Activated naive CD4-positive, alpha-beta T cell treated with anti-CD3 and anti-CD28 coated beads, Interleukin-2, amount 10 ng/mL, durations not matched to agents 7 days and 5 days (primary cell): ENCODE measurements at places on chromosomes 3 and 15.

- no peak for DNase-seq
Observed at GRCh38 chr3:64039332-64039731, 16.0 kb upstream of the PSMD6 start.

DNA sequence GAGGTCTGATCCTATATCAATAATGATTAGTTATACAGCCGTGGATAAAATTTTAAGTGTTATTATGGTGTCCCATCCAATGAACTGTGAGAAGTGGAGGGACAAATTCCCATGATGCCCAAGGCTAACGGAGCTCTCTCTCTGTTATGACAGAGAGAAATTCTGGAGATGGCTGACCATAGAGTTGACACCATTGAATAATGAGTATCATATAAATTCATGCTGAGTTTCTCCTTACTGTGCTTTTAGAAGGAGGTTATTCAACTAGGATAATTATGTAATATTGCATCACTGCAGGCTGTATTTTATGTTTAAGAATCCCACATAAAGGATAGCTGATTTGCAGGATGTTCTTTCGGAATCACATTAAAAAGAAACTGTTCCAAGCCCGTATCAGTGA is 82.9 kb downstream of the PYDC2 start:
- DNase-seq, result no peak

- no peak for DNase-seq
Observed at GRCh38 chr15:42360535-42361112, 1.3 kb downstream of the CAPN3 start.

- no peak for DNase-seq
Observed at GRCh38 chr3:160135851-160136250, 89.4 kb upstream of the C3orf80 start.

DNA sequence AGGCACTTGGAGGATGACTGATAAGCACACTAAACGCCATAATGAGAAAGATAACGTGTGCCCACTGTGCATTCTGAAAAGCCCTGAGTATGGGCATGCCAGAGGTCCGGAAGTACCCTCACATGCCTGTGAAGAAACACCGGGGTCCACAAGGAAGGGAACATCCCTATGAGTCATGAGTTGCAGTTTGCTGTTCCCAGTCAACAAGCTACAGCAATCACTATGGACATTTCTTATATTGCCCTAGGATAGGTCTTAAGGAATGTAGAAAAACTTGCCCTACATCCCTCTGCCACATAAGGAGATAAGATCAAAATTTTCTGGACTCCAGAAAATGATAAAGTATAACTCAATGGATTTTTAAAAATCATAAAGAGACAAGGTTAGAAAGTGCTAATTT is 9.9 kb downstream of the MB21D2 start:
- DNase-seq, result no peak

DNA sequence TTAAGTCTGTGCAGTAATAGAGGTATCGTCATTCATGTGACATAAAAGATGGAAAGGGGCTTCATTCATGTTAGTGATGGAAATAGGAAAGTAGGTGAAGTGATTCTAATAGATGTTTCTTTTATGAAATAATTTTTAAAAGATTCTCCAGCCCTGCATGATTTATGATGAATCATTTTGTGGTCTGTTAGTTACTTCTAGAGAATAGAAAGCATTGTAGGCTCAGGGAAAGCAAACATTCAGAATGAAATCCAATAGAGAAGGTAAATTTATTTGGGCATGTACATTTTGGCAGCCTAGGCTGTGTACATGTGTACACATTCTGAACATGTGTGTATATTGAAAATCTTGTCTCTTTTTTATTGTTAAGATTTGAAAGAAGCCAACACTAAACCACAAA is 23.1 kb downstream of the PPARG start:
- DNase-seq, result no peak

DNA sequence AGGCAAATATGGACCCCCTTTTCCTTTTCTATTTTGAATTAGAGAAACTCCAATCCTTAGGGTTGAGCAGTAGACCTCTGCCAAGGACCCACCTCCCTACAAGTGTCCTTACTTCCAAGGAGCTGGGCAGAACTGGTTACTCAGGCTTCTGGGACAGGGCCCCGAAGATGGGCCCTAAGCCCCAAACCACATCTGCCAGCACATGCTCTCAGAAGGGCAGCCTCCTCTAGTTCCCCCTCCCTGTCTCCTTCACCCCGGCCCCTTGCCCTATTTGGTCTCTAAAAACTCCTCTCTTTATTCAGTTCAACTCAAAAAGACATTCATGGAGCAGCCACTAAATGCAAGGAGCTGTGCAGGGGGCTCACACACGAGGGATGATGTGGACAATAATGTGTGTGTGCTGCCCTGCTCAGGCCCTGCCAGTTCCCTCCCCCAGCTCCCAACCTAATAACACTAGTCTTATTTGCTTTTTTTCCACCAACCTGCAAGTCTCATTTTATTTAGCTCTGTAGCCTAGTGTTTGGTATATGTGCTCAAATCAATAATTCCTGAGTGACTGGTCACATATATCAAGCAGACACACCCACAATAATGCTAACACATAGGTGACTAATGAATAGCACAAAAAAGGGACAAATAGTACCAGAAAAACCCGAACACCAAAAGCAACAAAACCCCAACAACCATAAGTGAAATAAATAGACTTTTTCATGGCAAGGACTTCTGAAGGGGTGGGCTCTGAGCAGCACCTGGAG is 12.2 kb downstream of the ZDHHC3 start:
- DNase-seq, result no peak

- DNase-seq, result no peak
Observed at GRCh38 chr3:65408531-65409175, 630.1 kb downstream of the MAGI1 start.

- DNase-seq, result no peak
Observed at GRCh38 chr15:72198356-72199204, 993 bp upstream of the GRAMD2A start.

GRCh38 chr15:75758071-75758872 is 45.6 kb upstream of the CSPG4 start:
- peak; percentile 82 for DNase-seq

DNA sequence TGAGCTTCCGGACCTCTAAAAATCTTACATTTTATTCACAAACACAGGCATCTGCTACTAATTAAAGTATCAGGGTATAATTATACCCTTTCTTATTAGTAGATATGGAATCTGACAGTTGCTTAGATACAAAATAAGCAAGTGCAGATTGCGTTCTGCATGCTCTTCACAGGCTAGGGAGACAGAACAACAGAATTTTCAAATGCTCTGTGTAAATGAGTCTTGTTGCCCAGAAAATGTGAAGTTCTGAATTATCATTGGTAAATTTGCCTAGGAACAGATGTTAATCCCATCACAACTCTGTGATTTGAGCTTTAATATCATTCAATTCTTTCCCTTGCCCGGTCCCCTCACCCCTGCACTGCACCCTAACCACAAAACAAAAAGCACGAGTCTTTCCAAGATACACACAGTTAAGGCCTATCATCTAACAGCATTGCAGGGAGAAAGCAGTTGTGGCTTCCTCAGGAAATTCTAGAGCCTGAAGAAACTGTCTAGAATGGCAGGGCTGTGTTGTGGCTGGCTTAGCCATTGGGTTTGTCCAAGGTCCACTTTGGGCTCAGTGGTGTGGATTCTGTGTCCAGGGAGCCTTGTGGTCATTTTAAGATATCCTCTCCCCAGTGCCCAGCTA is 119.8 kb downstream of the PDCD6IP start:
- no peak for DNase-seq

GRCh38 chr3:73653351-73653750 is 28.6 kb upstream of the PDZRN3 start:
- DNase-seq, result no peak

DNA sequence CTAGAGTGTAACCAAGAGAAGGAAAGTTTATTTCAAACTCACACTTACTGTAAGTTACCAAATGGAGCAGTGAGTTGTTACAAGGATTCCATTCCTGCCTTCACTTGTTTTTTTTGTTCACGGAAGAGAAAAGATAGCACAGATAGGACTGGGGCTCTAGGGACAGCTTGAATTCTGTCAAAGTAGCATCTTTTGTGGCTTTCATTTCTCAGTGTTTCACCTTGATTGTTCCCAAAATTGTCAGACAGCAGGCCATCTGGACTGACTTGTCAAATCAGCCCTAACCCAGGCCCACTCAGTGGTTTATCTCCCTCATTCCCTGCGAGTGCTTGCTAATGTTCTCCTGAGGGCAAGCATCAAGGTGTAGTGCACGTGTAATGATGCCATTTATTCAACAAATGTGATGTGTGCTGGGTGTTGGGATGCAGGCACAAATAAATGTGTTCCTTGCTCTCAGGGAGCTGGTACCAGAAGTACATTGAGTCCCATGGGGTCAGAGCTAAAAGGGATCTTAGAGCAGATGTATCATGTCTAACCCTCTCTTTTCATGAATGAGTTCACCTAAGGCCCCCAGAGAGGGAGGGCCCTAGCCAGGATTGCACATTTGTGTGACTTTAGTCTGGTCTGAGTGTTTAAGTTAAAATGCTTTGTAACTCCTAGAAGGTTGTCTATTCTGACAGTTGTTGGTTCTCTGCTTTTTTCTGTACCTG is 49.1 kb downstream of the PDHB start:
- no peak for DNase-seq

GRCh38 chr15:94287794-94288246 is 56.5 kb downstream of the MCTP2 start:
- DNase-seq, result peak; percentile 67

DNA sequence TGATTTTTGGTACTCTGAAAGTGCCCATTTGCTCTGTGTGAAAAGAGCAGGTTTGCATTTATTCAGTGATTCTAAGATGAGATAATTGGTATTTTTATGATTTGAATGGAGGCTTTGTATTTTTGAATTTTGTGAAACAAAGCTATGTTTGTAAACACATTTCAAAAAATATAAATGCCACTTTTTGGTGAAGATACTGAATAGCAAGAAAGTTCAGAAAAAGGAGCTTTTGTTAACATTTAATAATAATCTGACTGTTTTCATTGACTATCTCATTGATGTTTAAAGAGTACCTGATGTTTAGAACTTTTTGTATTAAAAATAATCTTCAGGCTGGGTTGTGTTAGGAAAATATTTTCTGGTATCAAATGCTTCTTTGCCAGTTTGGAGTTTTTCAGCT is 23.7 kb downstream of the TCF12 start:
- no peak for DNase-seq

DNA sequence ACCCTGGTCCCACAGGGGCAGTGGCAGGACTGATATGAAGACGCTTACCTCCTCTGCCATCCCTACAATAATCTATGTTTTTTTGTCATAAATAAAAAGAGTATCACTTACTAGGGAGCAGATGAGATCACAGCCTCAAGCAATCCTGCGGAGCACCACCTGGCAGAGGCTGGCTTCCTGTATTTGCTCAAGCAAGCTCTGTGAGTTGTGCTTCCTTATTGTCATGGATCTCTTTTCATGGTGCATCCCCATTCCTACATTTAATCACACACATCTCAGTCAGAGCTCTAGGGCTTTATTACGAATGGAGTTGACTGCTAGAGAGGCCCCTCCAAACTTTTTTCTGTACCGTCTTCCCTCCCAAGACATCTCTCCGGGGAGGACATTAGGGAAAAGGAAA is 186.0 kb downstream of the UBE2E2 start:
- DNase-seq, result no peak

- no peak for DNase-seq
Observed at GRCh38 chr15:74239051-74239705, 3.1 kb downstream of the CCDC33 start.

DNA sequence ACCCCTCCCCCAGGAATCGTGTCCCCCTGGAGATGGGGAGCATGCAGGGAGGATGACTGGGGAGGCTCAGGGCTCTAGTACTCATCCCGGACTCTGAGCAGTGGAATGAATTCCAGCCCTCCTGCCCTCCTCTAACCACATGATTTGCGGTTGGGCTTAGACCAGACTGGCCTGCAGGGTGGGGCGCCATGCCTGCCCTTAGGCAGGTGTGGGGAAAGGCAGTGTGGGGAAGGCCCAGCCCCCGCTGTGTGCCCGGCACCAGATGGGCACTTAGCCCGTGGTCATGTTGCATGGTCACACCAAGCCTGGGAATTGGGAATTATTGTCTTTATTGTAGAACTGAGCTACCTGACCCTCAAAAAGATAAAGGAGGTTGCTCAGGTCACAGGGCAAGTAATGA is 283.8 kb downstream of the TLE3 start:
- DNase-seq, result no peak

DNA sequence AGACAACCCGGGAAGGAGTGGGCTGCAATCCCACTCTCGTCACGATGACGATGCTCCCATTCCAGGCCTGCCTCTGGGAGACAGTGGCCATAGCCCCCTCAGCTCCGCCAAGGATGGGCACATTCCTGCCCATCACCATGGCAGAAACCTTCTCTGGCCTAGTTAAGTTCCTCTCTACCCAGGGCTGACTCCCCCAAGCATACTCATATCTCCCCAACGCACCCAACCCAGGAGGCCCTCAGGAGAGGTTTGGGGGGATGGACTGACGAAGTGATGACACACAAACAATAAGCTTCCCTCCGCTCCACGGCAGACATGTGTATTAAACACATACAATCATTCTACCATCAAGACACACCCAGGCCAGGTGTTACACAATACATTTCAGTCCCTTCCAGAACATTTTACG is 60.1 kb downstream of the VGLL4 start:
- DNase-seq, result no peak

DNA sequence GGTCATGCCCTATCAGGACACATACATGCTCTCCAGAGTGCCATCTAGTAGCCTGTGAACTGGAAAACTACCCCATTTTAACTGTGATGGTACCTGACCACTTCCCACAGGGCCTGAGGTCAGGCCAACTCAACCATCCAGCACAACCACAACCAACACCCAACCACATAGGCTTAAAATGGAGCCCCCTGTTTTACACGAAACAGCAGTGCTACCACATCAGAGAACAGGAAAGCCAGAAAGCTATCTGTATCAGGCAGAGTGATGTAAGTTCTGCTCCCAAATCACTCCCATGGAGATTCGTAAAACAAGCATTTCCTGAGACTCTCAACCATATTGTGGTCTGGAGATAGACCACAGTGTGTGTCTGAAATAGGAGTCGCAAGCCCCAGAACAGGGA is 1017.3 kb upstream of the EPHA6 start:
- no peak for DNase-seq

- DNase-seq, result no peak
Observed at GRCh38 chr3:71400986-71401451, 182.5 kb downstream of the FOXP1 start.

- DNase-seq, result no peak
Observed at GRCh38 chr15:90883976-90884718, at the start of gene FES. Gene FES, plus strand, starts transcription at chr15:90884504. Its CDS starts 542 bp downstream, at chr15:90885046.

DNA sequence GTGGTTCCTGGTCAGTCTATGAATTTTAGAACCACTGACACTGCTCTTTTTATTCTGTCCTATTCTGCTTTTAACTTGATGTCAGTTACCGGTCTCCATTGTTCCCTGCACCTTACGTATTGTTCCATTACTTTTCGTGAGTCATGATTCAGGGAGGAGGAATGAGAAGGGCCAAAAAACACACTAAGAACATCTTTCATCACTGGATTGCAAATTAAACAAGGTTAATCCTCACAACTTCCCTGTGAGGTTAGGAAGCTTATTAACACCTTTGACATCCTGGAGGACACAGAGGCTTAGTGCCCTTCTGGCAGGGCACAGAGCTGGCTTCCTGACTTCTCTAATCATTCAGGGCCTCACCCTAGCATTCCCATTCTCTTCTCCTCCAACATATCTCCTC is 227.6 kb upstream of the SATB1 start:
- DNase-seq, result no peak
